Thoracic aorta (tissue), 2 donors: ENCODE measurements at places on chromosomes 12 and 14.

- no peak for DNase-seq
These were observed 56.9 kb upstream of the E2F7 start for GRCh38 chr12:77122236-77122635.

GRCh38 chr12:131357920-131358319 lies 353.0 kb upstream of the SFSWAP start:
- no peak for DNase-seq

DNA sequence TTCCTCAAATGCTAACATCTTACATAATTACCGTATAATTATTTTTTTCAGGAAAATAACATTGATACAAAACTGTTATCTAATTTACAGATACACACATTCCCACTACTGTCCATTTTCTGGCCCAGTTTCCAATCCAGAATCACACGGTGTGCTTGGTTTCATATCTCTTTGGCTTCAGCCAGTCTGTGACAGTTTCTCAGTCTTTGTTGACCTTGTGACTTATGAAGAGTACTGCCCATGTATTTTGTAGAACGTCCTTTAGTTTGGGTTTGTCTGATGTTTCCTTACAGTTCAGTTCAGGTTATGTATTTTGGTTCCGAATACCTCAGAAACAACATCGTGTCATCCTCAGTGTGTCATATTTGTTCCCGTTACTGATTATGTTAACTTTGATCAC lies 16.2 kb downstream of the RXYLT1 start:
- DNase-seq, result no peak

- DNase-seq, result no peak
These were observed 89.4 kb downstream of the PAX9 start for GRCh38 chr14:36751106-36751505.

- DNase-seq, result no peak
These were observed 91.7 kb downstream of the SINHCAF start for GRCh38 chr12:31234053-31234840.

DNA sequence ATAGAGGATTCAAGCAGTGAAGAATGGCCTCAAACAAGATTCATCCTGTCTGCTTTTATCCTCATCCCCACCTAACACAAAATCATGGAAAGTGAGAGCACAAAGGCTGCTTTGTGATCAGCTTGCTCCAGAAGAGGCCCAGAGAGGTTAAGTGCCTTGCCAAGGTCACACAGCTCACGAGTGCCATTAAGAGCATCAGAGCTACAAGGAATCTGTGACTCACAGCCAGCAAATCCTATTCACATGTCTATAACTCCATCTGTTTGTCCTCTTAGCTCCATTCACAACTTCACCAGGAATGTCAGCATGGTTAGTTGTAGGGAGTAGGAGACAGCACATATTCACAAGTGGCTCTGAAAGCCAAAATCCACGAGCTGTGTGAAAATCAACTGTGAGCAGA lies 79.8 kb downstream of the TTC9 start:
- DNase-seq, result no peak

- DNase-seq, result no peak
These were observed 125.0 kb upstream of the FAR2 start for GRCh38 chr12:29024117-29024516.

- DNase-seq, result no peak
These were observed 113.8 kb downstream of the KCNK10 start for GRCh38 chr14:88209273-88209672.

- DNase-seq, result no peak
These were observed 20.0 kb upstream of the KITLG start for GRCh38 chr12:88600272-88600671.

GRCh38 chr14:65095633-65096205 lies 6.6 kb downstream of the MAX start:
- DNase-seq, result no peak

- DNase-seq, result no peak
These were observed 40.0 kb downstream of the FRS2 start for GRCh38 chr12:69509904-69510827.

DNA sequence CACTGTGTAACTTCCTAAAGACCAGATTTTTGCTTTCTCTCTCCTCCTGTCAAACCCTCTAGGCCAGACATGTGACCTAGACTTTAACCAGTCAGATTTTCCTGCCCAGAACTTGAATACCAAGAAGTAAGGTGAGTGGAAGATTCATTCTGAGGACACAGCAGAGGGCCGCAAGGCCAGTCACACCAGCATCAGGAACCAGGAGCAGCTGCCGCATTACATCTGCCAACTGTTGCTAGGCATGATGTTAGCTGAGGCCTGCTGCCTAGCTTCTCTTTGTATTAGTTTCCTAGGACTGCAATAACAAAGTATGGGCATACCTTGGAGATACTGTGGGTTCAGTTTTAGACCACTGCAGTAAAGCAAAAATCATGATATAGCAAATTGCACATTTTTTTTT lies 101.9 kb upstream of the BMP4 start:
- DNase-seq, result no peak

GRCh38 chr14:94464290-94464689 lies 11.7 kb upstream of the SERPINA11 start:
- DNase-seq, result no peak

DNA sequence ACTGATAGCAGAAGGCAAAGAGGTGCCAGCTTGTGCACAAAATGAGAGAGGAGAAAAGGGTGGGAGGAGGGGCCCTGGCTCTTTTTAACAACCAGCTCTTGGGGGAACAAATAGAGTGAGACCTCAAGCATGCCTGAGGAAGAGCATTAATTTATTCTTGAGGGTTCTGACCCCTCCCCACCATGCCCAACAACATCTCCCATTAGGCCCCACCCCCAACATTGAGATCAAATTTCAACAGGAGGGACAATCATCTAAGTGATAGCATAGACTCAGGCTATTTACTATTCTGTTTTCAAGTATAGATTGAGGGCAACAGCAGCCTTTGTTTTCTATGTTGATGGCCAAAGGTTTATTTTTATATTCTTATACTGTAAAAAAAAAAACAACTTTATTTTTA lies 59.7 kb downstream of the FUT8 start:
- no peak for DNase-seq

DNA sequence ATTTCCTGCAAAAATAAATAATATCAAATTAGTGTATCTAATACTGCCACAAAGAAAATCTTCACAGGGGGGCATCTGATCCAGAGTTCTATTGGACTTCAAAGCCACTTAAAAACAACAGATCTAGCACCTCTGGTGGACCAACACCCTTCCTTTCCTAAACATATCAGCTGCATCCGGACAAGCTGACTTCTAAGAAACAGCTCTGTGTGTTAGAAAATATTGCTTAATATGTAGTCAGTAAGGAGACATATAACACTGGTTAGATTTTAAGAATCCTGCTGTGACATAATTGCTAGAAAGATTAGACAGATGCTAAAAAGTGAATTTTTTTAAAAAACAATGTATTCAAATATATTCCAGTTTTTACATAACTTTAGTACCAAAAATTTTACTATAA lies 61.1 kb upstream of the PTPRB start:
- no peak for DNase-seq

DNA sequence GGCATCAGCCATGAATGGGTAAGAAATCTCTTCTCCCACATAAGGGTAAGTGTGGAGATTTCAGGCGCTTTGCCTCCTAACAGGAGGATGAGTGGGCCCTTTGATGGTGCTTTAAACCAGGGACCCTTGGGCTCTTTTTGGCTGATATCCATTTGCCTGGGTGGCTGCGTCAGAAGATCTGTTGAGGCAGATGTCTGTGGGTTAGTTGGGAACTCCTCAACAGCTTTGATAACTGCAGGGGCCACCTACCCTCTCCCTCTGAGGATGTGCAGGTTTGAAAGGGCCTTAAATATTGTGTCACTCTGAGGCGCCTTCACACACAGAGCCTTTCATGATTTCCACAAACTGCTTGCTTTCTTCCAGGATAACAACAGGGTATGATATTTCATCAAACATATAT lies 210.7 kb downstream of the PPM1H start:
- DNase-seq, result no peak

- DNase-seq, result no peak
These were observed 29.8 kb upstream of the STRAP start for GRCh38 chr12:15852383-15852782.

DNA sequence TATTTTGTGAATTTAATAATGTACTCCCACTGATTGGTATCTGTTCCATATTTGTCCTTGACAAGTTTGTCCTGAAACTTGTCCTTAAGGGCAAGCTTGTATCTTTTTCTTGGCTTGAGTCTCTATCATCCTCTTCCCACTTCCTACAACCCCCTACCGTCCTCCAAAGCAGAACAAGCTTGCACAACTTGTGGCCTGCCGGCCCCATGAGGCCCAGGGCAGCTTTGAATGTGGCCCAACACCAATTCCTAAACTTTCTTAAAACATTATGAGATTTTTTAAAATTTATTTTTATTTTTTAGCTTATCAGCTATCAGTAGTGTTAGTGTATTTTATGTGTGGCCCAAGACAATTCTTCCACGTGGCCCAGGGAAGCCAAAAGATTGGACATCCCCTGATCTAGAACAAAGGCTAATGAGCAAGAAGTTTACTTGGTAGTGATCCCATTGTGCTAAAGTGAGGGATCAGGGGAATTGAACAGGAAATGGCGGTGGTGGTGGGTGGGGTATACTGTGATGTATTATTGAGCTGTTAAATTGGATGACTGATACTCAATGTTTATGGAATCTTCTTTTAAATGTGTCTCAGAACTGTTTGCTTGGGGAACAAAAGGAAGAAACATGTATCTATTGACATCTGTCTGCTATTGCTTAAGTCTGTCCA lies 37.8 kb downstream of the TMX1 start:
- no peak for DNase-seq

GRCh38 chr14:24699052-24699451 lies 65.1 kb upstream of the GZMB start:
- DNase-seq, result no peak

DNA sequence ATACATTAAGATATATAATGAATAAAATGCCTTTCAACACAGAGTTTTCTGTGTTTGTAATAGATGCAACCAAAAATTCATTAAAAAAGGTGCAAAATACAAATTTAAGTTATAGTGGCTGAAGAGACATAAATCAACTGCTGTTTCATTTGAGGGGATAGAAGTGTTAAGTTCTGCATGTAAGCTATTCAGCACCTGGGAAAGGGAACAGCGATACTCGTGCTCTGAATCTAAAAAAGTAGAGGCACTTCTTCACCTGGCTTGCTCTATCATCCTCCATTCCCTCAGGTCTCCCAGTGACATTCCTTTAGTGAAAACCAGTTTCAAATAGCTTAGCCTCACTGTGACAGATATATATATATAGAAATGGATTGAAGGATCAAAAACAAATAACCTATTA lies 222.6 kb downstream of the ACSS3 start:
- DNase-seq, result no peak

DNA sequence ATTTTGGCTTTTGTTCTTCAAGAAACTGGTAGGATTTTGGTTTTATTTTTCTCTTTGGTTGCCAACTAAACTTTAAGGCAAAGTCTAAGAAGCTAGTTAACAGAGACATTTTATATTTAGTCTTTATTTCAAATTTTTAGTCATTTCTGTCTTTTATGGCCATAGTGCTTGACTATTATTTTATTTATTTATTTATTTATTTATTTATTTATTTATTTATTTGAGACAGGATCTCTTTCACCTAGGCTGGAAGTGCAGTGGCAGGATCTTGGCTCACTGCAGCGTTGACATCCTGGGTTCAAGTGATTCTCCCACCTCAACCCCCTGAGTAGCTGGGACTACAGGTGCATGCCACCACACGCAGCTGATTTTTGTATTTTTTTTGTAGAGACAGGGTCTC lies 3.1 kb downstream of the MON2 start:
- no peak for DNase-seq

DNA sequence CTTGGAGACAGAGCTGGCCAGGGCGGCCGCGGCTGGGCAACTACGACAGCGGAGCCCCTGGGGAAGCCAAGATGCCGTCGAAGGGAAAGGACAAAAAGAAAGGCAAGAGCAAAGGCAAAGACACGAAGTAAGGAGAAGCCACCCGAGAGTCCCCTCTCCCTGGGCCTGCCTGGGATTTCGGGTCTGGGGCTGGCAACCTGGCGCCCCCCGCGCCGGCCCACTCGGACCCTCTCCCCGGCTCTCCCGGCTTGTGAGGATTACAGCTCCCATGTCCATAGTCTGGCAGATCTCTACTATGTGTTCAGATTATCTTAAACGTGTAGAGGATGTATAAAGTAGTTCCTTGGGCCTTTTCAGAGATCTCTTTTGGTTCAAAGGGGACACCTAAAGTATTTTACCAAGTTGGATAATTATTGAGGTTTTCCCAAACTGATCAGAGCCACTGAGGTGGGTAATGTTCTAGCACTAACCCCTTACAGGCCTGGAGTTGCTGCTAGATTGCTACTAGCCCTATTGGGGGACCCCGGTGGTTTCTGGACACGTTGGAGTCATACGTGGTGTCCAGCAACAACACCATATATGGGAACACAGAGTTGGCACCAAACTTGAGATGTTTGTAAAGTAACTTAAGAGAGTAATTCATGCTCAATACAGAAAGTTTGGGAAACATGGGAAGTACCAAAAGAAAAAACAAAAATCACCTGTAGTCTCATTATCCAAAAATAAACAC lies 424 bp downstream of the BBOF1 start:
- no peak for DNase-seq

GRCh38 chr12:29591140-29592020 lies 93.9 kb upstream of the OVCH1 start:
- DNase-seq, result no peak

- no peak for DNase-seq
These were observed 199.2 kb upstream of the EEA1 start for GRCh38 chr12:93128332-93128707.

DNA sequence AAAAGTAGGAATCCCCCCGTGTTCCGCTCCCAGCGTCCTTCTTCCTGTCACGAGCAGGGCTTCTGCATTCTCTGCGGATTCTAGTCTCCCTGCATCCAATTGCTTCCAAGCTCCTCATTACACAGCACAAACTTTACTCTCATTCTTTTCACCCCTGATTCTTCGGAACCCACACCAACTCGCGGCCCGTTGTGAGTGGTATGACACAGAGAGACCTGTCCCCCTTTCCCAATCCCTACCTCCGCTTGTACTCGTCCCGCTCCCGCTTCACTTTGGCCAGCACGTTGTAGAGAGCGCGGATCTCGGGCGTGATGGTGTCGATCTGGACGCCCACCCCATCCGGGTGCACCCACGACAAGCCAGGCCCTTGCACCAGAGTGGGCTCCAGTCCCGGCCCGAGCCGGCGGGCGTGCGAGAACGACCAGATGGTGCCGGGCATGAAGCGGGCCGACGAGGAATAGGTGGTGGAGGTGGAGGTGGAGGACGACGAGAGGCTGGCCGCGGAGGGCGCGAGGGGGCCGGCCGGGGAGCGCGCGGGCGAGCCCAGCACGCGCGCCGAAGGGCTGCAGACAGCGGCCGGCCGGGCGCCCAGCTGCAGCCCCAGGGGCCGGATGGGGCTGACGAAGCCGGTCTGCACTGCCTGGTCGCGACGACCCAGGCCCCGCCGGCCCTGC lies 687 bp downstream of the IFFO1 start:
- no peak for DNase-seq

DNA sequence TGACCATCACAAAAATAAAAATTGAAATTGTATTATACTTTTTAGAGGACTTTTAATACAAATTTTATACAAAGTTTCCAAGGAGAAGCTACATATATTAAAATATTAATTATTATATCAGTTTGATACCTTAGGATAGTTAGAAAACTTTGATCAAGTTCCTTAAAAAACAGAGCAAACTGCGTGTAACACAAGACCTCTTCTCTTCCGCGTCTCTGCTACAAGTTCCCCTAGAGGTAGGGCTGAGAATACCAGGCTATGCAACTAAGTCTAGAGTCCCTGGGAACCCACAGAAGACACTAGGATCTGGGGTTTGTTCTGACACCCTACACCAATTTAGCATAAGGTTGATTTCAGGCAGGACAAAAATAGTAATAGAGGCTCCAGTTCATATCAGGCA lies 319.0 kb downstream of the FOXG1 start:
- no peak for DNase-seq

GRCh38 chr14:58738876-58739275 lies 101.1 kb downstream of the DACT1 start:
- no peak for DNase-seq

- no peak for DNase-seq
These were observed 18.5 kb downstream of the UTP20 start for GRCh38 chr12:101298426-101298825.
